ENCODE measurements at places on chromosomes 11 and 22. TPM values are rescaled to one million over a fixed set of nuclear protein-coding genes. Genes with fewer than 3 reads are reported as not detected.

The KRTAP5-11 gene
- total RNA-seq: not detected

The MOV10L1 gene
- total RNA-seq: not detected

The GLB1L2 gene
- total RNA-seq: 0.42 TPM

The SLC22A12 gene
- not detected for total RNA-seq

The VWA5A gene
- total RNA-seq: 6.6 TPM

The TEX54 gene
- total RNA-seq: 2.4 TPM

The KREMEN1 gene
- total RNA-seq: 0.42 TPM

The PRR14L gene
- total RNA-seq: 15.8 TPM

The FOLR2 gene
- 3.3 TPM for total RNA-seq

The INTS4 gene
- 63.8 TPM for total RNA-seq

The ZNF215 gene
- total RNA-seq: 0.52 TPM

The TPBGL gene
- total RNA-seq: 0.10 TPM

The GP1BB gene
- 36.1 TPM for total RNA-seq

The NAP1L4 gene
- total RNA-seq: 272 TPM

The TNNT3 gene
- 5.1 TPM for total RNA-seq

The CRYBA4 gene
- not detected for total RNA-seq

The GGTLC3 gene
- not detected for total RNA-seq

The PGR gene
- total RNA-seq: under 0.01 TPM

The VPREB1 gene
- not detected for total RNA-seq

The UPK3A gene
- total RNA-seq: 0.94 TPM

The TSPAN18 gene
- 8.5 TPM for total RNA-seq

The OR51B2 gene
- not detected for total RNA-seq

The KCNJ11 gene
- 0.10 TPM for total RNA-seq

The TRIM68 gene
- 7.3 TPM for total RNA-seq

The OAF gene
- total RNA-seq: 13.3 TPM

The COPB1 gene
- 127 TPM for total RNA-seq

The A4GALT gene
- 0.10 TPM for total RNA-seq

The TRPC6 gene
- 0.63 TPM for total RNA-seq
